ENCODE measurements at places on chromosomes 5 and 9.

DNA sequence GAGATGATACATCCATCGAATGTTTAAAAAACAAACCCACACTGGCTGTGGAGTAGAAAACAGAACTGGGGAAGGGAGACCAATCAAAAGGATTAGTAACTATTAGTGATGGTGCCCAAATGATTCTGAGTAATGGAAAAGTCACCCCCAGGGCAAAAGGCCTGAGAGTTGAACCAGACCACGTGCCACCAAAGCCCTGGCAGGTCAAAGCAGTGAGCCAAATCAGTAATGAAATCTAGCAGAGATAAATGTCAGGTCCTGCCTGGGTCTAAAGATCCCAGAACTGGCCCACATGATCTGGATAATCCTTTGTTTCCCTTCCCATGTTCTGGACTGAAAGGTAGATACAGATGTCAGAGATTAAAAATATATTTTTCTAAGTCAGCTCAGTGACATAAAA, 9.4 kb downstream of the OTULINL start:
- DNase-seq: no peak

DNA sequence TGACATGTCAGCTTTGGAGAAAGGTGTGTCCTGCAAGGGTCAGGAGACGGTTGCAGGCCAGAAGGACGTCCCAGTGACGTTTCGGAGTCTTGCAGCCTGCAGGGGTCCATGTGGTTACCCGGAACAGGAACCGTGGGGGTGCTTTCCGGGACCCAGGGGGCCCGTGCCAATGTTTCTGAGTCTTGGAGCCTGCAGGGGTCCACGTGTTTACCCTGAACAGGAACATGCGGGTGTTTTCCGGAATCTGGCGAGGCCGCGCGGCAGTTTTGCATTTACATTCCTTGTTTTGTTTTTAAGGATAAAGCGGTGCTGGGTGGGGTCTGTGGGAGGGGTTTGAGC, 30.6 kb downstream of the NKD2 start:
- DNase-seq: no peak

DNA sequence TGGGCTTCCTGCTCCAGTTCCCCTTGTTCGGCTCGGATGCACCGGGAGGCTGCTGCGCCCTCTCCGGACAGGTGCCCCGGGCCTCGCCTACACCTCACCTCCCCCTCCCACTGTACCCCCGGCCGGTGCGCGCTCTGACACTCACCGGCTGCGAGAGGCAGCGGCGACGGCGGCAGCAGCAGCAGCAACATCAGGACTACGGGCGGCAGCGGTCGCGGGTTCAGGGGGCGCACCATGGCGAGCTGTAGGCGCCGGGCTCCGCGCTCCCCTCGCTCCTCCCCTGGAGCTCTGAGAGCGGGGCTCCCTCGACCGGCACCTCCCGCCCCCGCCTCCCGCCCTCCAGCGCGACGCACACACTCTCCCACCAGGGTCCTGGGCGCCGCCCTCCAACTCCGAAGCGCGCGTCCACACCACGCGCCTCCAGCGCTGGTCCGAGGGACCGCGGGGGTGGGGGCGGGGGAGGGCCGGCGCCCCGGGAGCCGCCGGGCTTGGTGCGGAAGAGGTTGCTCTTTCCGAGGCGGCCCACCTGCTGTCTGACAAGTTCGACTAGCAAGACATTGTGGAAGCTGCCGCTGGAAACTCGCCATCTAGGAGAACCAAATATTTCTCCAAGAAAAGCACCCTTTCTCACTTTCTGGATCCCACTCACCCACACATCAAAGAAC, at the start of gene GFRA3:
Gene GFRA3, minus strand, starts transcription at position 433 of the 665 bp plus-strand sequence. Its CDS starts 197 bp downstream, at position 236.
- DNase-seq: no peak

DNA sequence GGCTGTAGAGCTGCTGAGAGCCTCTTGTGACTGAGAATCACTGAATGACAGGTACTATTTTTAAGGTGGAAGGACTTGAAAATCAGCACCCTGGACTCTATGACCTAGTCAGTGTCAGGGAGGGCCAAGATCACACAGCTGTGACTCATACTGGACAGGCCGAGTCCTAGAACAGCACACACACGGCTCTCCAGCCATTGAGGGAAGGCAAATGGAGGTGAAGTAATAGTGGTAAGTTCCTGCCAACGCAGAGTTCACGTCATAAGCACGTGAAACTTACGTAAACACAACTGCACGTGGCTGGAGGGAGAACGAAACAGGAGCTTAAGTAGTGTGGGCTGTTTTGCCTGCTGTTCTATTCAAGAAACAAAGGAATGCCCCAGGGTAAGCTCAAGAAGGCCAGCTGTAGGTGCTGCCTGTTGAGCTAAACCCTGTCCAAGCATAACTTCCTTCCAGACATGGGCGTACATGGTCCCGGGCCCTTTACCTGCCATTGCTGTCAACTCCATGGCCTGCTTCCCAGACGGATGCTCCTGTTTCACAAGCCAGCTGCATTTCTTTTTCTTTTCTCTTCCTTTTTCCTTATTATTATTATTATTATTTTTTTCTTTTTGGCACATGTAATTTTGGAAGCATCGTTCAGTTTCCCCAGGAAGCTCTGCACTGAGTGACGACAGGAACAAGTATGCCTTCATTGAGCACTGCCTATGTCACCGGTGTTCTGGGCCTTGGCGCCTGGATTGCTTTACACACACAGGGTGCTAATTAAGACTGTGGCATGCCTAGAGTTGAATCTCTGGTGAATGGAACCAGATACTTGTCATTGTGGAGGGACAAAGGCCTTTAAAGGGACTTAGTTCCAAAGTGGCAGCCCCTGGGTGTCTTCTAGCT, 10.2 kb upstream of the LCP2 start:
- DNase-seq: no peak

GRCh38 chr9:135224921-135225541, 137.6 kb downstream of the OLFM1 start:
- no peak for DNase-seq

GRCh38 chr5:124956471-124957029, 210.1 kb upstream of the ZNF608 start:
- DNase-seq: no peak

GRCh38 chr5:180313677-180314505, 22.0 kb upstream of the MAPK9 start:
- peak; percentile 74 for DNase-seq

- DNase-seq: no peak
These were observed 39.6 kb downstream of the PCDHGC5 start for GRCh38 chr5:141528291-141528984.

DNA sequence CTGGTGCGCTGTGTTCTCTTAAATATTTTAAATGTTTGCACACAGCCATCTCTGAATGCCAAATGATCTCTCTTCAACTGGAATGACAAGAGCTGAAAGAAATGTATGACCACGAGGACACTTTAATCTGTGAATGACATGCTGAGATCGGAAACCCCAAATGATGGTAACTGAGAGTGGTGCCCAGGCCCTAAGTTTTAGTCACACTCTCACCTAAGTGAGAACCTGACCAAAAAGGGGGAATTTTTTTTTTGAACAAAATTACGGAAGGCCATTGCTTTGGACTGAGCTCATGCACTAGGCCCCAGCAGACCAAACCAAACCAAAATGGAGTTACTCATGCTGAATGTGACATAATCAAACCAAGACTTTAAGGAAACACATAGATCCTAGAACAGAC, 167.1 kb upstream of the TUT7 start:
- no peak for DNase-seq

DNA sequence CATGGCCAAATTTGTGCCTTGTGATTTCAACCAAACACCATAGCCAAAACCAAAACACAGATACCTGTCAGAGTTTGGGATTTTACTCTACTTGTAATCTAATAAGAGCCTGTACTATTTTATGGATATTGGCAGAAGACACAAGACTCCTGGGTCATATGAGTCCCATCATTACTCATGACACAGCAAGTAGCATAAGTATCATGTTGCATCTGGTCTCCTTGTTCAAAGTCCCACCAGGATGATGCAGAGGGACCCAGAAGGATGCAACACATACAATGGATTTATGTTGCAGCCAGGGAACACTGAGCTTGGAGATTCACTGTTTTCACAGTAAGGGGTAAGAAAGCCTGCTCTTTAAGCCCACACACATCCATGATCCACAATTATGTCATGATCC, 13.2 kb upstream of the ACO1 start:
- DNase-seq: no peak

DNA sequence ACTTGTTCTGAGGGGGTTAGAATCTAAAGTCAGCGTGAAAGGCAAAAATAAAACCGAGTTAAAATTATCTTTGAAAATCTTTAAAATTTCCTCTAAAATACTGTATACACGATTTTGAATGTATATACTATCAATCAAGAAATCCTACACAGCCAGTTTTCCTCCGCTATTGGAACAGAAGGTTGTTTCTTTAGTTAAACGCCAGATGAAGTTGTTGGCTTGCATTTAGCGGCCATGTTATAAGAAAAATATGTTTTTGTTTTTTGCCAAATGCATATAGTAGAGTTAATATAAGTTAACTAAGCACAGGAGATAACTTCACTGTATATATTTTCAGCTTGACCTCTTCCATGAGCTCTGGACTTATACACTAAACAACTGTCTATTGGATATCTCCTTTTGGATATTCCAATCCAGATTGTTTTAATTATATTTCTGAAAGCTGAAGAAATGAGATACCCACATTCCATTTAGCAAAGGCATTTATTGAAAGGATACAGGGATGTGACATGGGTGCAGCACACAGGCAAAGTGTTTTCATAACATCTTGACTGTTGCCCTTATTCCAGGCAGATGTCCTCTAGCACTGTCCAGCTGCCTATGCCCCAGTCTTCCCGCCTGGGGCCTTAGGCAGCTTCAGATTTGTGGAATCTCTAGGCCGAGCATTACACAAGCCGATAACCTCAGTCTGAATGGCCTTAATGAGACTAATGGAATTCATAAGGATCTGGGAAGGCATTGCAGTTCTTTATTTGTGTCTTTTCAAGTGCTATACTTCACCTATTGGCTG, 10.0 kb upstream of the ATG10 start:
- DNase-seq: no peak

DNA sequence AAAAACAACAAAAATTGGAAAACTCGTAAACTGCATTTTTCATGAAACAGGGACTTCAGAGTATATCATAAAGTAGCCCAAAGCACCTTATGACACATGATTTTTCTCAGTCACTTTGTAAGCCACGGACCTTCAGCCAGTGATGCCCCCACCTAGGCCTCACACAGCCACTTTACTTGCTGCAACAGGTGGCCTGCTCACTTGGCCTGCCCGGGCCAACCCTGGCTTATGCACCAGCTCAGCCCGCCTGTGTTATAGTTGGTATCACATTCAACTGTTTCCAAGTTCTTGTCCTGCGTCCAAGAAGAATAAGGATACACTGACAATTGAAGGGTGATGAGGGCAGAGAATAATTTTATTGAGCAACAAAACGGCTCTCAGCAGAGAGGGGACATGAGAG, 219.2 kb downstream of the FER start:
- DNase-seq: no peak

Measured in activated T-cell treated with anti-CD3 and anti-CD28 coated beads for 48 hours (primary cell).